Kidney (tissue), 22 donors: ENCODE measurements at places on chromosomes 16 and 17. TPM values are rescaled to one million over a fixed set of nuclear protein-coding genes. Genes with fewer than 3 reads are reported as not detected.

DNA sequence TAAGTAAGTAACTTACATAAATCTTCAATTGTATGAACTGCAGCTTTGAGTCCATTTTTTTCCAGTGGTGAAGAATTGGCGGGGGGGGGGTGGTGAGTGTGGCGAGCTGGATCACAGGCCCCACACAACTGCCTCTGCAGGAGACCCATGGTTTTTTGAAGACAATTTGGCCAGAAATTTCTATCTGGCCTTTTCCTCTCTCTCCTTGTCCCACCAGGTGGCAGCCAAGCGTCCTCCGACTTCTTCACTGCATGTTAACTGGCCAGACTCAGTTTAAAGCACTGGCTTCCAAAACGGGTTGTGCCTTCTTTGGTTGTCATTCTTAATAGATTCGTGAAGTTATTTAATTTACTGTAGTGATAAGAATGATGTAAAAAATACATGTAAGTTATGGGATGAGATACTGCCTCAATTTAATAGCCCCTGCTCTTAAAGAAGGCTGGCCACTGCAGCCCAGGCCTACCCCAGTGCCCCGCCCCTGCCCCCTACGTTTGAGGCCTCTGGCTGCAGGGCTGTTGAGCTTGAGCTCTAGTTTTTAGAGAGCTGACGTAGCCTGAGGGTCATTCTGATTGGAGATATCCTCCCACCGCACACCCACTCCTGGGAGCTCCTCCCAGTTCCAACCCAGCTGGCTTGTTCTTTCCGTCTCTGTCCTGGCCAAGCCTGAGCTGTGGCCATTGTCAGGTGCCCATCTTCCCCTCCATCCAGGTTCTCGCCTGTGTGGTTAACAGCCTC lies 36.4 kb downstream of the AKAP1 start:
- peak; percentile 61 for DNase-seq

The TBC1D3 gene
- polyA plus RNA-seq = 3.2 TPM

- DNase-seq = no peak
Observed at GRCh38 chr16:50961952-50962351, 189.1 kb downstream of the SALL1 start.

GRCh38 chr17:61522088-61522487 lies 68.9 kb downstream of the NACA2 start:
- no peak for DNase-seq

The CACNA1G gene
- not detected for polyA plus RNA-seq

DNA sequence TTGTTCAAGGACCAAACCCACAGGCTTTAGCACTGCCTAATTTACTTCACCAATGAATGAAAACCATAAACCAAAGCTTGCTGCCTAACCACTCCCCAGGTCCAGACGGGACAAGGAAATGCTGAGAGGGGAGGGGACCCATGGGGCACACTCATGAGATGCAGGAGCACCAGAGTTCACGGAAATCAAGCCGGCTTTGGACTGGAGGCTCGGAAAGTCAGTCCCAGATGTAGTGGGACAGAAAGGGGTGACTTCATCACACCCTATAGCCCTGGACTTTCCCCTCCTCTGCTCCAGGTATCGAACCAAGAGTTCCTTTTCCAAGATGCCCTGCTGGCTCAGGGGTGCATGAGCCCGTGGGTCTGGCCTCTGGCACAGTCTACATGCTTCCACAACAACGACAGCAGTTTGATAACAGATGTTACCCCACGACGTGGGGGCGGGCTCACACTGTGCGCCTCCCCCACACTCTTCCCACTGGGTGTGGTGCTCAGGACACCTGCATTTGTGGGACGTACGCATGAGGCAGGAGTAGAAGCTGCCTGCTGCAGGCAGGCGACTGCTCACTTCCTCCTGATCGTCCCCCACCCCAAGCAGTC lies 63.2 kb downstream of the AMFR start:
- DNase-seq = peak; percentile 51

The ITGB4 gene
- polyA plus RNA-seq = 15.7 TPM

The MYH2 gene
- polyA plus RNA-seq = not detected

DNA sequence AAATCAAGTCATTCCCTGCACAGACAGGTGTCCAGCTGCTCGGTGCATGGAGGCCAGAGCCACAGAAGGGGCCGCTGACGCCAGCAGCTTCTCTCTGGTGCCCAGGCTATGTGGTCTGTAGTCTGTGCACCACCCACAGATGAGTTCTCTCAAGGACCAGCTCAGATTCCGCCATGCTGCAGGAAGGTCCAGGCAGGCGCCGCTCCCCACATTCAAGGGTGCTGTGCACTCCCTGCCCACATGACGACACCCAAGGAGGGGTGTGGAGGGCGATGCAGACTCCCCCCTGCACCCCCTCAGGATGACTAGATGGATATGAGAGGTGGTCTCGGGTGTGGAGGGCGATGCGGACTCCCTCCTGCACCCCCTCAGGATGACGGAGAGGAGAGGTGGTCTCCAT lies 119.0 kb downstream of the ANKRD11 start:
- no peak for DNase-seq

GRCh38 chr17:1709971-1710806 lies at the start of gene TLCD2:
Gene TLCD2 (minus strand): TSS chr17:1710377. CDS start chr17:1710242, 135 bp downstream.
- peak; percentile 77 for DNase-seq

DNA sequence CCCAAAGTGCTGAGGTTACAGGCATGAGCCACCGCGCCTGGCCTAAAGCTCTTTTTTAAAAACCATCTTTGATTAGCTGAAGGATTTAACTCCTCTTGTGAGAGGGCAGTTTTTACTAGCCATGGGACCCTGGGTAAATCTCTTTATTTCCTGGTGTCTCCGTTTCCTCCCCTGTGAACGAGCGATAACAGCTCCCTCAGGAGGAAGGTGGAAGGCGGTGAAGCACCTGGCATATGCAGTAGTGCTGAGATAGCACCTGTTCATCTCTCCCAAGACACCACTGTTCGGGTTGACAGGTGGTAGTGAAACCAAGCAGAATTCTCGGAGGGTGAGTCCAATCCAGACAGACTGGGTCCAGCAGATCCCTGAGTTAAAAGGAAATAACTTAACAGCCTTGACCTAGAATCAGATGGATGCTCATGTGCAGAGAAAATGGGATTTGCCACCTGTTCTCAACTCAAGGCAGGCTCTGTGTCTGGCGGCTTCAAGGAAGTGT lies 86.2 kb downstream of the CRISPLD2 start:
- DNase-seq = no peak

The ASIC2 gene
- 0.60 TPM for polyA plus RNA-seq

- no peak for DNase-seq
Observed at GRCh38 chr17:38578229-38579082, 27.3 kb downstream of the SRCIN1 start.

DNA sequence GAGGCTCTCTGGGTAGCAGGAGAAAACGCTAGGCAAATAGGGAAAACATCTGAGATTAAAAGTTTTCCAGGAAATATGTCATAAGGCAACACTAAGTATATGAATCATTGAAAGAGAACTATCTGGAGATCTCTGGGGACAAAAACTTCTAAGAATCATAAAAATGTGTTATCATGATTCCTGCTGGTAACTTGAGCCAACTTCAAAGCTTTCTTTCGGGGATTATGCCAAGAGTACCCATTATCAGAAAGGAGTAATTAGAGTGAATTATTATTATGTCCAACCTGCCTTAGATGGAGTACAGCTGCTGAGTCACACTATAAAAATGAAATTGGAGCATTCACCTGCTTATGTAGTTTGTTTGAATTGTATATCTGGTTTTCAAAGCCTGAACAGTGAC lies 488.5 kb upstream of the SOX9 start:
- DNase-seq = no peak

The EVI2A gene
- polyA plus RNA-seq = 1.3 TPM

DNA sequence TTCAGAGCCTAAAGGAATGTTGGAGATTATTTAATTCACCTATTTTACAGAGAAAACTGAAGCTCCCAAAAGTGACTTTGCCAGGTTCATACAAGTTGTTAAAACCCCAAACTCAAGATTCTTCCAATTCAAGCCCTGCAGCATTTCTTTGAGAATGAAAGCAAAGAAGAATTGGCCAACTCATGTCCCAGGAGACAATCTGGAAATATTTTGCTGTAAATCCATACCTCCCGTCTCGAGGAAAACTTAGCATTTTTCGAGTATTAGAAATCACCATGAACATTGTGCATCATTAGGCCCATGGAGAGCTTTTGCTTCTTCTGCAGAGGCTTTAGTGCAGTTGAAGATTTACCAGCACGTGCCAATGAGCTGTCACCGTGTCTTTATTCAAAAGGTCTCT lies 176.4 kb upstream of the KCNJ16 start:
- no peak for DNase-seq

DNA sequence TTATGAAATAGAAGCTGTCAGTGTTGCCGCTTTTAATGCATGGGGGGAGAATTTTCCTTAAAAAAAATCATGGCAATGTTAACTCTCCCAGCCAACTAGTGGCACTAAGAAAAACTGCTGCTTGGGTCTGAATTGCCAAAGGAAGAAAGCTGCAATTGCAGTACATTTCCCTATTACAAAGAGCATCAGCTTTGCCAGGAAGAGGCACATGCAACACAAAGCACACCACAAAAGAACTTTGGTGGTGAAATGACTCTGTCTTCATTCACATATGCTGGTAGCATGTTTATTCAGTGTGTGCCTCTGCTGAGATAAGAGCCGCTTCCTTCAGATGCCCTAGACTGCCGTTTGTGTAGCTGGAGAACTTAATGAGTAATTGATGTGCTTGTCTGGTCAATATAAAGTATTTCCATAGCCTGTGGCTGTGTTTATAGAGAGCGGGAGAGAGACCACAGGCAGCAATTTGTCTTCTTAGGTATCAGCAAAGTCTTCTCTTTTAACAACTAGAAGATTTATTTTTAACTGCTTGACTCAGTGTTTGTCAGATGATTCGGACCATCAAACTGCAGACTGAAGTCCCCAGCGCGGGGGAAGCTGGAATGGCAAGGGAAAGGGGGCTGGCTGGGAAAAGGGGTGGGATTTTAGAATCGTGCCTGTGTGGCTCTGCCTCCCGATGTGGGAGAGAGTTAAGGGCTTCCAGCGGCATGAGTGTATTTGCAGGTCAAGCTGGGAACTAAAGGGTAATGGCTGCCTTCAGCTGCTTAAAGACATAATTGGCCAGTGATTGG lies 115.1 kb downstream of the MRTFB start:
- peak; percentile 88 for DNase-seq

GRCh38 chr17:75031972-75032719 lies 14.6 kb downstream of the ATP5PD start:
- peak; percentile 70 for DNase-seq

The MLX gene
- 41.0 TPM for polyA plus RNA-seq

- DNase-seq = no peak
Observed at GRCh38 chr17:81416612-81417011, 21.4 kb downstream of the BAHCC1 start.

DNA sequence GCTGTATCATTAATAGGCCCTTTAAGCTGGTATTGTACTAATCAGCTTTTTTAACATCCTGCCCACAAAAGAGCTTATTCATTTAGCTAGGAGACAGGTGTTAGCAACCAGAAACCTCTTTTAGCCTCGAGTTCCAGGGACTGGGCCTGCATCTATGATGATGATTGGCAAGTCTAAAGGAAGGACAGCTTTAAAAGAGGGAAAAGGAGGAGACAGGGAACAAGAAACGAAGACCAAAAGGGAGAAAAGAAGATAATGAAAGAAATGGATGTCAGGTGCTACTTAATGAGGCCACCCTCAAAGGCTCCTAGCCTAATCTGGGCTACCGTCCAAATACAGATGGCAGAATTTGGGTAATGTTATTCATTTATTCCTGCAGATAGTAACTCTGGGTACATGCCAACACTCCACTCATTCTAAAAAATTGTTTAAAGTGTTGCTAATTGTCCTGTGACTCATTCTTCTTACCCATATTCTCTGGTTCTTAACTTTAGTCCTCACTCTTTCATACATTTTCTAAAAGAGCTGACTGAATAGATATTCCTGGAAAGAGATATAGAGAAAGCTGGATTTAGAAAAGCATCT lies 18.7 kb upstream of the RFFL start:
- no peak for DNase-seq

The DLG4 gene
- 6.6 TPM for polyA plus RNA-seq

The DNAI2 gene
- not detected for polyA plus RNA-seq

GRCh38 chr17:27596096-27596495 lies 34.9 kb upstream of the LGALS9 start:
- no peak for DNase-seq

DNA sequence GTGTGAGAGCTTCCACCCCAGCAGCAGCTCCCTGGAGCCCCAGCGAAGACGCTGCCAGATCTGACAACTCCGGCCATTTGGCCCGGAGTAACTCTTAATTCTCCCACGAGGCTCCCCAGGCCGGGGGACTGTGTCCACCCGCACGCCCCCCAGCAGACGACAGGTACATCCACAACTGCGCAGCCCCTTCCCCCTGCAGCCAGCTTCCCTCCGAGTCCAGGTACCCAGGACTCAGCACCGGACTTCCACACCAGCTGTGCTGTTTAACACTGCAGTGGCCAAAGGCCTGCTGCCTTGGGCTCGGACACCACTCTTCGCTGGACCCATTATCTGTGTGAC lies 7.2 kb downstream of the SYNGR2 start:
- no peak for DNase-seq

The AANAT gene
- not detected for polyA plus RNA-seq

The KRTAP4-5 gene
- not detected for polyA plus RNA-seq

The SLC6A2 gene
- polyA plus RNA-seq = 0.73 TPM

DNA sequence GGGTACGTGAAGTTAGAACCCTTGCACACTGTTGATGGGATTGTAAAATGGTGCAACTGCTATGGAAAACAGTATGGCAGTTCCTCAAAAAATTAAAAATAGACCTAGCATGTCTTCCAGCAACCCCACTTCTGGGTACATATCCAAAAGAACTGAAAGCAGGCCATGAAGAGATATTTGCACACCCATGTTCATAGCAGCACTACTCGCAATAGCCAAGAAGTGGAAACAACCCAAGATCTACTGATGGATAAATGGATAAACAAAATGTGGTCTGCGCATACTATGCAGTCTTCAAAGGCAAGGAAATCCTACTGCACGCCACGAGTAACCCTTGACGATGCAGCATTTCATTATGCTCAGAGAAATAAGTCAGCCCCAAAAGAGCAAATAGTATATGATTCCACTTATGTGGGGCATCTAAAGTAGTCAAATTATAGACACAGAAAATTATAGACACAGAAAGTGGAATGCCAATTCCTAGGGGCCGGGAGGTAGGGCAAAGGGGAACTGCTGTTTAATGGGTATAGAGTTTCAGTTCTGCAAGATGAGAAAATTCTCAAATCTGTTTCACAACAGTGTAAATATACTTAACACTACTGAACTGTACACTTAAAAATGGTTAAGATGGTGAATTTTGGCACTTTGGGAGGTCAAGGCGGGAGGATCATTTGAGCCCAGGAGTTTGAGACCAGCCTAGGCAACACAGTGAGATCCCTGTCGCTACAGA lies 17.2 kb downstream of the CORO7 start:
- no peak for DNase-seq

DNA sequence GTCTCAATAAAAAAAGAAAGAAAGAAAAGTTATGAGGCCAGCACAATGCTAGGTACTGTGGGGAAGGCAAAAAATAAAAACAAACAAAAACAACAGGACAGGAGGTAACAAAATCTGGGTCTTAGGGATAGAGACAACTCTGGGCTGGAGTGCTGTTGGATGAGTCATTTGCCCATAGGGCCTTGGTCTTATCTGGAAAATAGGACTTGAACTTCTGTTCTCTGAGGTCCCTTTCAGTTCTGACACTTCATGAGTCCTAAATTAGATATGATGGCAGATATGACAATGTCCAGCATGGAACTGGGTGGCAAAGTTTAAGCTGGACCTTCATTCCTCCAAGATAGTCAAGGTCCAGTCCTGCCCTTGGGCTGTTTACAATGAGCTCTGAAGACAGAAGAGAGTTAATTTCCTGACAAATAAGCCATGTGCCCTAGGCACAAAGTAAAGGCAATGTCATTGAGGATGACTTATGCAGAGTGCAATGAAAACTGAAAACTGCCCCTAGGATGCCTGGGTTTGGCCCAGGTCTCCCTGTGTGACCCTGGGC lies 8.9 kb upstream of the HDAC5 start:
- no peak for DNase-seq

The WSCD1 gene
- polyA plus RNA-seq = 5.4 TPM
